ENCODE measurements at places on chromosomes 2 and 18.

- no peak for DNase-seq
These were observed 94.1 kb upstream of the CD302 start for GRCh38 chr2:159891917-159892730.

DNA sequence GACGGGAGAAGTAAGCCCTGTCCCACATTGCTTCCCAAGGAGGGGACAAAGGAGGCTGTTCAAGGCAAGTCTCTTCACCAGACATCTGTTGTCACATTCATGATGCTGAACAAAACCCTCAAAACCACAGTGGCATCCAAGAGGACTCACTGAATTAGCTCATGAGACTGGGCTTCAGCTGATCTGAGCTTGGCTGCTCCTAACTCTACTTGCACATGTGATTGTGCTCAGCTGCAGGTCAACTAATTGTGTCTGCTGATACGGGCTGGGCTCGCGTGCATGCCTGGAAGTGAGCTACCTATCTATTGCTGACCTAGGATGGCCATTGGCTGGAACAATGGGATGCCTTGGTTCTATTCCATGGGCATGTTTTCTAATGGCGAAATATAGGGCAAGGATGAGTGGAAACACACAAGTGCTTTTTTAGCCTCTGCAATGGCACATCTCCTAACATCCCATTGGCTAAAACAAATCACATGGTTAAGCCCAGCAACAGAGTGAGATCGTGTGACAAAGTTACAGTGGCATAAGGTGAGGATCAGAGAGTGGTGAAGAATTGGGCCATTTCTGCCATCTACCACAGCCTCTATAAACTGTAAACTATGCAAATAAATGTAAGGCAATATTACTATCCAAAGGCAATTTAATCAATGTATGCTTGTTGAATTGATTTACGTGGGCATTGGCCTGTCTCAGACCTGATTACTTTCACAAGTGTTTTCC lies 52.9 kb upstream of the CAPN13 start:
- no peak for DNase-seq

- DNase-seq = no peak
These were observed 691 bp upstream of the THSD7B start for GRCh38 chr2:136764452-136765255.

- no peak for DNase-seq
These were observed 56.9 kb downstream of the LPIN2 start for GRCh38 chr18:2956056-2956455.

GRCh38 chr18:39215920-39216319 lies 1650.3 kb upstream of the CELF4 start:
- no peak for DNase-seq

GRCh38 chr2:348361-348916 lies 60.5 kb upstream of the ALKAL2 start:
- no peak for DNase-seq

GRCh38 chr2:53208815-53209214 lies 558.8 kb upstream of the CHAC2 start:
- DNase-seq = no peak

DNA sequence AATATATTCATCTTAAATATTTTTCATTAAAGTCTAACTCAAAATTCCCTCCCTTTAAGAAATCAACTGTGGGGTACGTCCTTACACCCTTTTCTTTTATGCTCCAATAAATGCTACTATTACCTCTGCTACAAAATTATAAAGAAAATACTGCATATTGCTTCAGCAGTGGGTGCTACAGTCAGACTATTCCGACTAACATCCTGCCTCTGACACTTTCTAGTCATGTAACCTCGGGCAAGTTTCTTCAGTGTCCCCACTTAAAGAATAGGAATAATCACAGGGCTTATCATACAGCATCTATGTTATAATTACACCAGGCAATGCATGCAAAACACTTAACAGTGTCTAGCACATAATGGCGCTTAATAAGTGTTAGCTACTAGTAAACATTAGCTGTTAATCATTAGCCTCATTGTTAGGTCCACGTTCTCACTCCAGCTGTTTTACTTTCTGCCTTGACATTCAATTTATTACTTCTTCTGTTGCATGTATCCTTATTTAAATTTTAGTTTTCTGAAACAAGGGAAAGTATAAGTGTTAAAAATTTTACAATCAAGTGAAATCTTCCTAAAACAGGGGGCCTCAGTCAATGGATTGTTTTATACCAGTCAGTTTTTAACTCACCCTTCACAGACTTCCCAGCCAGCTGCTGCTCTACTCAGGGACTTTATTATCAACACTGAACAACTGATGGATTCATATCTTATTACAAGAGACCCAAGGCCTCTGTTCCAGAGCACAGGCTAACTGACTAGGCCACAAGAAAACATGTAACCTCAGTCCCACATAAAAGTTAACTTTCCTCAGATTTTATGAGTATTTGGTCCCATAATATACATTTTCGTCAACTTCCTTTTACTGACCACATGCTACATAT lies 54.0 kb downstream of the CLASP1 start:
- no peak for DNase-seq

DNA sequence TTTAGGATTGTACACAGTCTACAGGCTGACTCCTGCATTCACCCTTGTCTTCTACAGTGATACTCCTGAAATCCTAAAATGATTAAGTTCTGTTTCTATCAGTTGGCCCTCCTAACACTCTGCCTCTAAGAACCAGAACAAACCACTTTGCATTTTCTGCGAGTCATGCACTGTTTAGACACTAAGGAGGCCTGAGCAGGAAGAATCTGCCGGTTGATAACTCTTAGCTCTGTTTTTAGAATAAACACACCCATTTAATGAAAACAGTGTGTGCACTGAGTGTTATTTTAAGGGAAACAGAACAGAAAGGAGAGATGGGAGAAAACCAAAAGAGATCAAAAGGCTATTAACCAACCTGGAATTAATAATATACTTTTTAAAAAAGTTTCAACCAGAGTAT lies 22.9 kb upstream of the SSB start:
- no peak for DNase-seq

DNA sequence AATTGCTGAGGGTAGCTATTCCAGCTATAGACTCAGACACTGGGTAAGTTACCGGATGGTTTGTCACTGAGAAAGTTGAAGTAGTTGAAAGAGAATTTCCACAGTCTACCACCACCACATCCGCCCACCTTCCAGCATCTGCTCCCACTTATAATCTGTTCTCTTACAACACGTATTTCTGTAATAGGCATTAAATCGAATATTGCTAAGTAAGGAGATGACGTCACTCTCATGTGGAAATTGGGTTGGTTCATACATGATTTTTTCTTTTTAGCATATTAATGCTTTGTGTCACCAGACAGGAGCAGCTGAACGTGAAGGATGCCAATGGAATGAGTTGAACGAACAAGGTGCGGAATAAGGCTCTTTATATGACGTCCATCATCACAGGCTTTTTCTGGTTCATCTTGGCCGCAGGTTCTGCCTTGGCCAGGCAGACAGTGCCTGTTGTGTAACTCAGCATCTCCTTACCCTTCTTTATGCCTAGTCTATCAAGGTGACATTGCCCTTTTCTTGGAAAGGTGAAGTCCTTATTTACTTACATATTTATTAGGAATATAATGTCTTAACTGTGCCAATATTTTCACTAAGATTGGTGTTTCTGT lies 45.9 kb downstream of the THUMPD2 start:
- DNase-seq = no peak

GRCh38 chr2:113672326-113672932 lies 45.4 kb downstream of the RABL2A start:
- DNase-seq = no peak

- DNase-seq = no peak
These were observed 861.3 kb downstream of the CCDC85A start for GRCh38 chr2:57044931-57045635.

- no peak for DNase-seq
These were observed 91.7 kb downstream of the LPIN1 start for GRCh38 chr2:11837875-11838734.

DNA sequence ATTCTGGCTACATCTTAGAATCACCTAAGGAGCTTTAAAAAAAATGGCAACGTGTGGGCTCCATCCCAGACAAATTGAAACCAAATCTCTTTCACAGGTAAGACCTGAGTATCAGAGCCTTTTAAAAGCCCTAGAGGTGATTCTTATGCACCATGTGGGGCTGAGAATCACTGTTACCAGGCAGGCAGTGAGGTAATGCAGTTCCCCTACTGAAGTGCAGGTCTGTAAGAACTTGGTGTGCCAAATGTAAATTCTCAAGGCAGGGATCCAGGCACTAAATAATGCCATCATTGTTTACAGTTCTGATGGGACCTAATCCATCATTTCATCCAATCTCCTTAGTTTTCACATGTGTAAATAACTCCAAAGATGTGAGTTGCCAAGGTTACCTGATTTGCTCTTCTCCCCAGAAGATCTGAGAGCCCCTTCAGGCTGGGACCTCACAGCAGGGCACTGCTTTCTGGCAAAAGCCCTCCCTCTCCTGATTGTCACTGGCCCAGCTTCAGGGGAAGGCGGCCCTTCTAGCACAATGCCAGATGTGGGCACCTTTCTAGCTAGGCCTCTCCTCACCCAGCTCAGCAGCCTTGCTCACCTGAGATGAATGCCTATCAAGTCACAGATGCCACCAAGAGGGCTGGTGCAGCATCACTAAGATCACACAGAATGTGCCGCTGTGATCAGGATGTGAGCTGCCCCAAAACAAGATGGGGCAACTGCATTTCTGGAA lies 73.6 kb upstream of the RGPD5 start:
- DNase-seq = no peak

DNA sequence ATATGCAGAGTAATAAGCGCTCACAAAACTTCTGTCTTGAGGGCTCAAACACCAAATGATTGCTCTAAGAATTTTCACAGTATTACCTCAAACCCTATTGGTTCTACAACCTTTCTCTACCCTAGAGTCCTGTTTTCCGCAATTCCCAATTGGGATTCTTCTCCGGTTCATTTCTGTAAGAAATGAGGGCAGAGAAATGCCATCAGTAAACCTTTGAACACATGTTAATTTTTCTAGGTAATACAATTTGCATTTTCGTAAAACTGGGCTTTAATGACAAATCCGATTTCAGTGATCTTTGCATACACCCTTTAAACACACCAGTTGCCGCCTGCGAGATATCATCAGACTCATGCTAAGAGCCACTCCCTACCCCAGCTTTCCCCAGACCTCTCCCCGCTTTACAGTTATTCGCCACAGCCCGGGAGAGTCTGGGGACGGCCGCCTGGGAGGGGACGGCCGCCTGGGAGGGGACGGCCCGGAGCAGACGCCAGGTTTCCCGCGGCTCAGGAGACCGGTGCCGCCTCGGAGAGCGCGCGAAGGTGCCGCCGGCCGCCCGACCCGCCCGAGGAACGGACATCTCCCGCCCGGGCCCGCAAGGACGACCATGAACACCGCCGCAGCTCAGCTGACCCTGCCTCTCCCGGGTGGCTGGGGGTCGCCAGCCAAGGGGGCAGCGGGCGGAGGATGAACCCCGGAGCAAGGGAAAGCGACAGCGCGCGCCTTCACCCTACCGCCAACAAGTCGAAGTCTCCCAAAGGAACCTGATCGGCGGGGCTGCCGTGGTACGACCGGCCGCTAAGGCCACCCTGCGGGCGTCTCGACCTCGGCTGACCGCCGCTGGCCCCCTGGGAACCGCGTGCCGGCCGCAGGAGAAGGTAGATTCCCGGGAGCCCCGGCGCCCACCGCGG lies 463 bp downstream of the SMC6 start:
- DNase-seq = peak; percentile 25

- no peak for DNase-seq
These were observed 400.6 kb upstream of the CHST9 start for GRCh38 chr18:27585602-27586173.

DNA sequence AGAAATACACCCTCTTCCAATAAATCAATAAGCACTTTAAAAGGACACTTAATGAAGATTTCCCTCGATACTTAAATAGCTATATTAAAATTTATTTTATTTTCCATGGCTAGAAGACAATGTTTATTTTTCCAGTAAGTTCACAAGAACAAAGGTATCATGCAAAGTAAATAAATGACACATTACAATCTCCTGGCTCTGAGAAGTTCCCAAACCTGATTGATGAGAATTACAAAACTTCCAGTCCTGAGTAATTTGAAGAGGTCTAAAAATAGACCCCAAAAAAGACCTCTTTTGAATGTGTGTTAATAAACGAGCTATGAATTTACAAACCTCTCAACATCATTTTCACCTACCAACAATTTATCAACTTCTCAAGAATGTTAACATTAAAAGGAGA lies 1.5 kb upstream of the PEX13 start:
- no peak for DNase-seq

DNA sequence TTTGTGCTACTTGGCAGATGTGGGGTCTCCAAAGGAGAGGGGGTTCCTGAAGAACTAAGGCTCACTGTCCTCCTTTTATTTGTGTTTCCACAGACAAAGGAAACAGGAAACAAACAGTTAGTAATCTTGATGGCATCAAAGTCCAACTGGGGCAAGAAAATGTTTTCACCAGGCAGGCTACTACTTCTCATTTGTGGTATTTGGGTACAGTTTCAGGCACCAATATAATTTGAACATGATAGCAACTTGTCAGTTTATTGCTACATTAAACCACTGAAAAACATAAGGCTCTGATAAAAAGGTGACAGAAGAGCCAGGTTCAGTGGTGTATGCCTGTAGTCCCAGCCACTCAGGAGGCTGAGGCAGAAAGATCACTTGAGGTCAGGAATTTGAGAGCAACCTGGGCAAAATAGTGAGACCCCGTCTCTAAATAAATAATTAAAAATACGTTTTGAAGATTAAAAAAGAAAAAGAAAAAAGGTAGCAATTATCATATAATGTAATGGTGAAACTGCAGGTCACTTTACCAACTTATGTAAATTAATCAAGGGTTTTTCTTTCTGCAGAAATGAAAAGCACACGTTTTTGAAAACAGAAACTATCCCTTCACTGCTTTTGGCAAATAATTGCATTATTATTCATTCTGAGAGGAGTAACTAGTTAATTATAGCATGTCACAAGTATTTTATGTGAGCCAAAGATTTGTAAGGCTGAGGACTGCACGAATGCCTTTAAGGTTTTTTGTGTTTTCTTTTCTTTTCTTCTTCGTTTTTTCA lies 157.5 kb upstream of the CAVIN2 start:
- DNase-seq = no peak

DNA sequence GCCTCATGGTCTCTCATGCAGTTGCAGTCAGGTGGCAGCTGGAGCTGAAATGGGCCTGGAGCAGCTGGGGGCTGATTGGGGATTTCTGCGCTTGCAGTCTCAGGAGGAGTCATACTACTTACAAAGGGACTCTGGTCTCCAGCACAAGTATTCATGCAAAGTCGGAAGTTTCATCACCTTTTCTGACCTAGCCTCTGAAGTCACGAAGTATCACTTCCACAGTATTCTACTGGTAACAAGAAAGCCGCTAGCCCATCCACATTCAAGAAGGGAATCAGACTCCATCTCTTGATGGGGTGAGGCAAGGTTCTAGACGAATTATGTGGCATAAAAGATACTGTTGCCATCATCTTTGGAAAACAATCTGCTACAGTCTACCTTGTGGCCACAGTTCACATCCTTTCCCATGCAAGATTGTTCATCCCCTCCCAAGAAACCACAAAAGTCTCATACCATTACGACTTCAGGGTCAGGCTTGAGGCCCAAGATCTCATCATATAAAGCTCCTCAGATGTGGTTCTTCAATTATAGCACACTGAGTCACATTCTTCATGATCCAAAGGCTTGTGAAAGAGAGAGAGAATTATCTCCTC lies 95.3 kb downstream of the SMC6 start:
- DNase-seq = no peak
